ENCODE measurements at places on chromosomes 3 and 15.

DNA sequence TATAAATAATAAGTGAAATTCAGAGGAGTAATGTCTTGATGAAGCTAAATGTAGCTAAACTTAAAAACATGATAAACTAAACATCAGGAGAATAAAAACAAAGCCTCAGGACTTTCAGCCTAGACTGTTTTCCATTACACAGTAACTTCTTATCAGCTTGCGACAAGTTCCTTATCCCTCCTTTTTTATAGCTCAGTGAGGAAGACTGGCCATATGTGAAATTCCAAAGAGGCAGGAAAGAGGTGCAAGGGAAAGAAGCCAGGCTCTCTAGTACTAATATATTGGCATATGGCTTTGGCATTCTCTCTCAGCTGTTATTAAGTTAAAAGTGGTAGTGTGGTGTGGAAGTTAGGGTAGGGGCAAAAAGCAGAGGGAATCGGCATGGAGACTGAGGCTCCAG is 4.4 kb downstream of the COX17 start:
- no peak for DNase-seq

DNA sequence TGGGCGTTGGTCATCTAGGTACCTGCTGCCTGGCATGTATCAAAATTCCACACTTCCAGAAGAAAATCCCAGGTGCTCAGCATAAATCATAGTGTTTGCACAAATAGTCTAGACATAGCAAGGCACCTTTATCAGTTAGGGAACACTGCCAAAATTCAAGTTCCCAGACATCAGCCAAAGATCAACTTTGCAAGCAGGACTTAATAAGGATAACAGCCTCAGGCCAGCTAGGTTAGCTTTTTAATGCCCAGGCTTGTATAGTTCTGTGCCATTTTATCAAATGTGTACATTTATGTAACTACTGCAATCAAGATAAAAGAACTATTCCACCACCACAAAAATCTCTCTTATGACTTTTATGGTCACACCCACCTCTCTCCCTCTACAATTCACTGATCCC is 30.7 kb downstream of the DZIP3 start:
- no peak for DNase-seq

- no peak for DNase-seq
Observed at GRCh38 chr3:138009476-138010272, at the start of gene CLDN18. Gene CLDN18 (plus strand): TSS chr3:138010165. CDS start chr3:138010226, 61 bp downstream.

GRCh38 chr3:42640771-42641370 is 12.6 kb upstream of the ZBTB47 start:
- DNase-seq, result no peak

DNA sequence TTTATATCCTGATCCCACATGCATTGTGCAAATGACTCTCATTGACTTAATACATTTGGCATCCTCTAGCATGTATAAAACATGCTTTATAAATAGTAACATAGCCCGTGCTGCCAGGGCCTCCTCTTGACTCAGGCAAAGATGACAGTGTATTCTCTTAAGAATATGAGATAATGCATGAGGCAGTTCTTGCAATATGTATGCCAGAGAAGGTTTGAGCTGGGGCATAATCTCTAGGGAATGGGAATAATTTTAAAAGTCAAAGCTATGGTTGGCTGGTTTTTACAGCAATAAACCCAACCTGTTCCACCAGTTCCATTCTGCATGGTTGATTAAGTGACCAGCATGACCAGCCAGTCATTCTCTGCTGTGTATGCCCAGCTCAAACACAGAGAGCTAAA is 179.0 kb upstream of the PFN2 start:
- no peak for DNase-seq

DNA sequence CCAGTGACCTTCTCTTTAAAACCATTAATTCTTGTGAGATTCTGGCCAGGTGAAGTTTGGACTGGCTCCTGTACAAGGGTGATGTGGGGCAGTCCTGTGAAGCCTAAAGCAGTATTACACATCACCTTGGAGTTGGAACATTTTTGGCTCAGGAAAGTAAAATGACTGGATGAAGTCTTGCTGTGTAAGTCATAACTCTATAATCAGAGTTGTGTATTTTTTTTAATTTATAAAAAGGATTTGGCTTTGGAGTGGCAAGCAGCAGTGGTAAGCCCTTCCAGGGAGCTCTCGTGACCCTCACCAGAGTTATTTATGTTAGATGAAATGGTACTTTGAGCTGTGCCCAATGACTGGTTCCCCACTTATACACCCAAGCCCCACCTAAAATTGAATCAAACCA is 331.2 kb upstream of the DCBLD2 start:
- DNase-seq, result no peak

GRCh38 chr3:125073390-125073905 is 17.7 kb upstream of the HEG1 start:
- DNase-seq, result no peak

- DNase-seq, result no peak
Observed at GRCh38 chr3:120102674-120103073, 8.4 kb upstream of the GSK3B start.

DNA sequence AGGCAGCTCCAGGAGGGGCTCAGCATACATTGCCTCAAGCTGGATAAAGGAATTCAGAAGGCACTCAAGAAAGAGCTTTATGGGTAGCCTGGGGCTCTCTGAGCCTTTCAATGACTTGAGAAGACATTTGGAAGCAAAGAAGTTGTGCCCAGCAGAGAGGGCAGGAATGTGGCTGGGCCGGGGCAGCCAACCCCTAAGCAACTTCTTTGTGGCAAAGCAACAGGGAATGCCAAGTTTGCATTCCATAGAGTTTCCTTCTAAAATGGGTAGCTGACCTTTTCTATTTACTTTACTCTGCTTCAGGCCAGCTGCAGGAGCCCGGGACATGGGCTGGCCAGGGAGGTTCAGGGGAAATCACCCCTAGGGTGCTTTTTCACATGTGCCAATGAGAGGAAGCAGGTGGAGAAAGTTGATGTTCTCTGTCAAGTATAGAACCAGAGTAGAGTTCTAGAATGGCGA is 45.6 kb downstream of the CCDC12 start:
- DNase-seq, result no peak

DNA sequence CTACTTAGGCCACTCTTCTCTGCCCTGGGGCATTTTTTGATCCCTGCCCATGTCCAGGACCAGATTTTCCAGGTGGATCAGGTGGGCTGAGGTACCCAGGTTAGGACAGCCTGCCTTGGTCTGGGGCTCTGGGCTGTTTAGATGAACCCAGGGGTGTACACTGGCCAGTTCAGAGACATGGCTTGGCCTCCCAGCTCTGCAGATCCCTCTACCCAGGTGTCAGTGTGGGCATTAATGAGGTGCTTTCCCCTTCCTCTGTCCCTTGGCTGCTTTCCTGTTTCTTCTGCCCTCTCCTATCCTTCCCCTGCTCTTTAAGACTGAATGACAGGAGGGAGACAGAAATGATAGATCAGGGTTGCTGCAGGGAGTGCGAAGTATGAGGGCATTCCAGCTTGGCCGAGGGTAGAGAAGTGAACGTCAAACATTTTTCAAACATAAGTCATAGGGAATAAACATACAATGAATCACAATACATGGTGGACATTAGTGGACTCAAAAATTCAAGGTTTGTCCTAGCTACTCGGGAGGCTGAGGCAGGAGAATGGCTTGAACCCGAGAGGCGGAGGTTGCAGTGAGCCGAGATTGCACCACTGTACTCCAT is 30.5 kb downstream of the RTP1 start:
- DNase-seq, result peak; percentile 58

- no peak for DNase-seq
Observed at GRCh38 chr15:88395241-88395640, 71.9 kb downstream of the MRPL46 start.
